ENCODE measurements at places on chromosomes 2 and 18.

GRCh38 chr2:135960656-135961551 lies 24.5 kb downstream of the DARS1 start:
- DNase-seq, result peak; percentile 54

- no peak for DNase-seq
Measured at GRCh38 chr18:30987467-30988241, 54.9 kb downstream of the DSC3 start.

- DNase-seq, result no peak
Measured at GRCh38 chr2:23709311-23709710, 217.6 kb downstream of the ATAD2B start.

- DNase-seq, result no peak
Measured at GRCh38 chr2:71682341-71682740, 229.0 kb downstream of the DYSF start.

GRCh38 chr18:25470062-25470461 lies 118.1 kb upstream of the ZNF521 start:
- DNase-seq, result no peak

DNA sequence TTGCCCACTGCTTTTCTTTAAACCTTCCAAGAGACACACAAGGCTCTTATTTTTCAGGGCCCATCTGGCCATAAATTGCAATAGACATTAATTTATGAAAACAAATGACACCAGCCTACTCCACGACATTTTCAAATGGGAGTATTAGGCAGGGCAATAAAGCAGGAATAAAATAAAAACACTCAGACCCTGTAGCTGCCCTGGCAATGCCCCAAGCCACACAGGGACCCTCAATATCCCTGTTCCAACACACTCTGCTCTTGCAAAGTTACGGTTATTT lies 550.8 kb upstream of the TNP1 start:
- no peak for DNase-seq
